Foreskin melanocyte (primary cell): ENCODE measurements at places on chromosomes 3 and 15.

- DNase-seq, result no peak
Observed at GRCh38 chr3:16888356-16888755, 3.6 kb downstream of the PLCL2 start.

DNA sequence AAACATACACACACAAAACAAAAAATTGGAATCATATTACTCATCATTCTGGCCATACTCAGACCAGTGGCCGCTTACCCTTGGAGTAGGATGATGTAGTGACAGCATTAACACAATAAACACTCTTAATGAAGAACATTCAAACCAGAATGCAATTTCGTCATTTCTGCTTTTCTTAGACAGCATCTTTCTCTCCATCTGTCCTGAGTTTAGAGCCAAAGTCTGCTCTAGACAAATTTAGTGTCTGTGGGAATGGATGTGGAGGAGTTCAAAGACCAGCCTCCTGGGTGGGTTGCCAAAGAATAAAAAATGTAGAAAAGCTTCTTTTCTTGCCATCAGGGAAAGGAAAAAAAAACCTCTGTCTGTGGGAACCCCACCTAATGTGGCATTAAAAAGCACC, 212.4 kb upstream of the POU1F1 start:
- no peak for DNase-seq

- no peak for DNase-seq
Observed at GRCh38 chr15:45105586-45105985, 8.4 kb downstream of the DUOX2 start.

GRCh38 chr3:142624341-142625152, 28.4 kb downstream of the PLS1 start:
- DNase-seq, result no peak
